ENCODE measurements at places on chromosomes 2 and 18.

DNA sequence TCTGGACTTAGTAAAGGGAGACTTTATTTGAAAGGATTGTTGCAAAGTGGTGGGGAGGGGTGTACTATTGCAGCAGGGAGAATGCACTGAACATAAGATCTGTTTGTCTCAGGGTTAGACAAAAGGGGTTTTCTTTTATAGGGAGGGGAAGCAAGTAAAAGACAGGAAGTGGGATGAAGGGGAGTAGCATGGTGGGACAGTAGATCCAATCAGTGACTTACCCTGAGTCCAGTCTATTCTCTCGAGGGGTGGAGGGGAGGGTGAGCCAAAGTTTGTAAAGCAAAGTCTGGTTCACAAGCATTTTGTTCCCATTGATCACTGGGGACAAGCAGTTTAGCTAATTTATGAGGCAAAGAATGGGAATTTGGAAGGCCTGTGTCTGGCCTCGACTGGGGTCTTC, 35.0 kb upstream of the CYP27C1 start:
- no peak for DNase-seq

GRCh38 chr18:79470547-79470946, 74.8 kb downstream of the NFATC1 start:
- DNase-seq: no peak

- no peak for DNase-seq
These were observed 850.6 kb upstream of the CHAC2 start for GRCh38 chr2:52916981-52917380.

- DNase-seq: no peak
These were observed 183.5 kb downstream of the KIAA1328 start for GRCh38 chr18:37012452-37012851.
